Stimulated activated CD8-positive, alpha-beta memory T cell treated with anti-CD3 and anti-CD28 coated beads, Interleukin-2, amount 100 ng/mL, for 48 hours (primary cell): ENCODE measurements at places on chromosomes 11 and 22.

DNA sequence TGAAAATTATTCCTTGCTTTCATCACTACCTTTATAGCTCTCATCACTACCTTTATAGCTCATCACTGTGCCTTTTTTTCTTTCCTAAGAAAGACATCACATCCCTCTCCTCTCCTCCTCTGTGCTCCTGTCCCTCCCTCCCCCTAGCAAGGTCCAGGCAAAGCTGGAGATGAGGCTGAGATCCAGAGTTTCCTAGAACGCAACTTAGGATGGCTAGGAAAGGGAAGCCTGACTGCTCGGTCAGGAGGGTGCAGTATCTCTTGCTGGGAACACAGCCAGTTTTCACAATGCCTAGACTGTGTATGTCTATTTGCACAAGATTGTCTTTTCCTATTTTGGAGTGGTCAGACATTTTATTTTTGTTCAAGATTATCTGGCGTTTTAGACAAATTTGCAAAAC, 24.7 kb downstream of the TUB start:
- no peak for DNase-seq

GRCh38 chr22:36580371-36580770, 51.4 kb upstream of the EIF3D start:
- no peak for DNase-seq

- no peak for DNase-seq
Observed at GRCh38 chr11:76524461-76524860, 79.6 kb downstream of the EMSY start.

GRCh38 chr11:117814766-117815261, 9.7 kb downstream of the FXYD2 start:
- DNase-seq: peak; percentile 75

DNA sequence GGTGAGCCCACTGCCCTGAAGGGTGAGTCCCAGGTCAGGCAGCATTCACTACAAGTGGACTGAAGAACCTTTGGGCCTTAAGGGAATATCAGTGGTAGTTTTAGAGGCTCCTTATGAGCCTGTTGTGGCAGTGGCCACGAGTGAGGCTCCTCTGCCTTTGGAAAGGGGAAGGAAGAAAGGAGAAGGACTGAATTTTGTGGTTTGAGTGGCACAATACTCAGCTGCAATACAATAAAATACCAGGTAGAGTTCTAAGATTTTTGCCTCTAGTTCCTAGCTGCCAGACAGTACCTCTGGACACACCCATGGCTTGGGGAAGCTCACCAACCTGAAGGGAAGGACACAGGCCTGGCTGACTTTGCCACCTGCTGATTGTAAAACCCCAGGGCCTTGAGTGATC, 260.9 kb downstream of the DYNC2H1 start:
- DNase-seq: no peak
